Activated effector memory CD4-positive, alpha-beta T cell treated with Interleukin-2 at 50 U/mL for 16 hours (primary cell): ENCODE measurements at places on chromosomes 4 and X.

DNA sequence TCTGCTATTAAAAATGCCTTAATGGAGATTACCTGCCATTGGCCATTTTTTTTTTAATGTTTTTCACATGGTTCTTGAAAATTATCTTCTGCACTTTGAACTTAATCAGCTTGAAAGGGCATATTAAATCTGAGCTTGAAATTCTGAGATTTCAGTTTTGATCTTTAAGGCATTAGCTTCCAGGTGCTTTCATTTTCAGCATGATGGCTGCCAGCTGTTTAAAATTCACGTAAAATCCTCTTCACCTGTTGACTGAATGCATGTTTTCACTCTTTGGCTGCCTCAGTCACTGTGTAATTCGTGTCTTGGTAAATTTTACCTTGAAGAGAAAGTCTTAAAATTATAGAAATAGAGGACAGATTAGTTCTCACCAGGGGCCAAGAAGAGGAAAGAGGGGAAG is 39.6 kb downstream of the SMAD1 start:
- DNase-seq: no peak

DNA sequence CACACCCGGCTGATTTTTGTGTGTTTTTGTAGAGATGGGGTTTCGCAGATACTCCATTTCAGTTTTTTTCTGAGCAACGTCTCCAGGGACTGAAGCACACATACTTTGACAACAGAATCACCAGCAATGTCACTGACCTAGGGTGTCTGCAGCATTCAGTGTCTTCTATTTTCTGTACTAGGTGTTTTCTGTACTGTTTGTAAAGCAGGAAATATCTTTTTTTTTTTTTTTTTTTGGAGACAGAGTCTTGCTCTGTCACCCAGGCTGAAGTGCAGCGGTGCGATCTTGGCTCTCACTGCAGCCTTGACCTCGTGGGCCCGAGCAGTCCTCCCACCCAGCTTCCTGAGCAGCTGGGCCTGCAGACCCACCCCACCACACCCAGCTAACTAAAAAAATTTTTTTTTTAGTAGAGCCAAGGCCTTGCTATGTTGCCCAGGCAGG is 8.9 kb downstream of the ADD1 start:
- DNase-seq: no peak

GRCh38 chr4:82099928-82100579 is 273.7 kb downstream of the HNRNPD start:
- no peak for DNase-seq

DNA sequence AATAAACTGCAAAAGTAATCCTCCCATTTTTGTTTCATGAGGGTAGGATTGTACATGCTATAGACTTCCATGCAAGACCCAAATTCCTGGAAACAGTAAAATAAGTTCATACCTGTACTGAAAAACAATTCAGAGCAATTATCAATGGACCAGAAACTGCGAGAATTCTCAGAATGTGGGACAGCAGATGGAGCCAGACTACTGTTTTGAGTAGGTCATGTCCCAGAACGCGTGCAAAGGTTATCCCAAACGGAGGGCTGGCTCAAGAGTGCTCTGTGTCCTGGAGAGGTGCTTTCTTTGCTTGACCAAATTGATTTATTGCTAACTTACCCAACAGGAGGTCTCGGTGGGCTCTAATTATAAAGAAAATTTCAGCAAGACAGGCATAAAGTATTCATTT is 1.7 kb upstream of the MAGEH1 start:
- no peak for DNase-seq

DNA sequence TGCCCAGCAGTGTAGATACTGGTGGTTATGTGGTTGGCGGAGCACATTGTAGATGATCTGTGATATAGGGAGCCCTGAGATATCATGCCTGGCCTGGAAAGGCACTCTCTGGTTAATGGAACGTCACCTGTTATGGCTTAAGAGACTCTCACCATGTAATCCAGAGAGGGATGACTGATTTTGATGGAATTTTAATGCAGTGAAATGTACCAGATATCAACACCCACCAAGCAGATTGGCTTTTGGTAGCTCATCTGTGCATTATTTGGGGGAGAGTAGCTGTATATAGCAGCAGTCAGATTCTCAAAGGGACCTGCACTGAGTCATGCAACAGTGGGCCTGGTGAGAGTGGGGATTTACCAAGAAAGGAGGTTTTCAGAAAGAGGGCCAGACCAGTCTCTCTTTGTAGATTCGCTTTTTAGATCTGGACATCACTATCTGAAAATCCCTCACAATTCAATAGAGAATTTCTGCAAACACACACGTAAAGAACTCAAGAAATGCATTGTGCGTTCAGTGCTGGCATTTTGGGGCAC is 17.3 kb downstream of the TSC22D3 start:
- no peak for DNase-seq

GRCh38 chr4:40630335-40631021 is 814 bp upstream of the RBM47 start:
- no peak for DNase-seq

GRCh38 chrX:151359341-151359740 is 37.7 kb upstream of the VMA21 start:
- DNase-seq: no peak

DNA sequence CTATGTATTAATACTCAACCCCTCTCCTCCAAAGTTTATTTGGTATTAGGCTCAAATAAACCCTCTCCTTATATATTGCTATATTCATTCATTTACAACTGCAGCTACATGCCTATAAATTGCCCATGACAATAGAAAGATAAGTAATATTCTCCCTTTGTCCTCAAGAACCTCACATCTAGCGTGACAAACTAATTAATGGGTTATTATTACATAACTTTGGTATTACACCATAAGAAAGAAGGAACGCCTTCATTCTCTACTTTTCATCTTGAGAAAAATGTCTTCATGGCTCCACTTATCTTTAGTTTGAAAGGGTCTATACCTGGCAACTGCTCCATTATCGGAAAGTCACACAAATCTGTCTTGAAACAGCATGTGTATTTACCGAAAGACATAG is 157.7 kb upstream of the RASGEF1B start:
- no peak for DNase-seq

- DNase-seq: no peak
These were observed 185.5 kb downstream of the TEX13C start for GRCh38 chrX:125505207-125505606.

GRCh38 chr4:31071508-31072486 is 351.6 kb downstream of the PCDH7 start:
- no peak for DNase-seq

DNA sequence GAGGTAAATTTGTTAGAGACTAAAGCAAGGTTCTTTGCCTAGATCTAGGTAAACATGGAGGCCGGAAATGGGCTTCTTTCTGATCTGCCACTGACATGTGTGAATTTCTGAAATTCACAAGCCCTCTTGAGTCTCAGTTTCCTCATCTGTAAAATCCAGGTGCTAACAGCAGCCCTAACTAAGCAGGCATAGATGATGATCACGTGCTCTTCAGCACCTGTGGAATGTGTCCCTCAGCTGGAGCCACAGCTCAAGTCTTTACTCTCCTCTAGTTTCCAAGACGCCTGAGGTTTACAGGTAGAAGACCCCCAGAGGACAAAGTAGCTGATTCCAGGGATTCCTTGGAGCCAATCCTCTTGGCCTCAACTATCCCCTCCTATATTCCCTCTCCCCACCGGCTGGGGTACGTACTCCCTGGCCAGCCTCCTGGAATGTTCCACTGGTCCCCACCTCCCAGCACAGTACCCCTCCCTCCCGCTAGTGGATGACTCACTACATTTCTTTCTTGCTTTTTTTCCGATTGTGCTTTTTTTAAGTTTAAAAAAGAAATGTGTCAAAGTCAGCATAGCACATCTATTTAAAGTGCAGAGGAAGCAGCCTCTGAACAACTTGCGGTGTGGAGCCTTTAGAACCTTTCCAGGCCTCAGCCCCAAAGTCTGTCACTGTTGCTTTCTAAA is 98.4 kb downstream of the PHKA2 start:
- DNase-seq: no peak
